Muscle of leg (tissue), 16 donors: ENCODE measurements at places on chromosomes 13 and 19. TPM values are rescaled to one million over a fixed set of nuclear protein-coding genes. Genes with fewer than 3 reads are reported as not detected.

GRCh38 chr19:10096615-10096963 lies 5.9 kb downstream of the ANGPTL6 start:
- no peak for DNase-seq

GRCh38 chr19:16521715-16522289 lies 20.4 kb downstream of the CHERP start:
- no peak for DNase-seq

GRCh38 chr13:105497597-105497996 lies 1037.9 kb downstream of the EFNB2 start:
- DNase-seq, result no peak

- DNase-seq, result peak; percentile 81
Observed at GRCh38 chr19:45781214-45782161, 802 bp downstream of the DMPK start.

The CNN1 gene
- 72.4 TPM for total RNA-seq
